ENCODE measurements at places on chromosomes 1 and 21. TPM values are rescaled to one million over a fixed set of nuclear protein-coding genes. Genes with fewer than 3 reads are reported as not detected.

The TENT5C gene
- 67.3 TPM for total RNA-seq

The ANGPTL3 gene
- total RNA-seq, result not detected

- peak; percentile 47 for DNase-seq
Measured at GRCh38 chr1:25805863-25806225, 5.9 kb downstream of the SELENON start.

The AGBL4 gene
- 6.9 TPM for total RNA-seq

The CSF3R gene
- 4.9 TPM for total RNA-seq

DNA sequence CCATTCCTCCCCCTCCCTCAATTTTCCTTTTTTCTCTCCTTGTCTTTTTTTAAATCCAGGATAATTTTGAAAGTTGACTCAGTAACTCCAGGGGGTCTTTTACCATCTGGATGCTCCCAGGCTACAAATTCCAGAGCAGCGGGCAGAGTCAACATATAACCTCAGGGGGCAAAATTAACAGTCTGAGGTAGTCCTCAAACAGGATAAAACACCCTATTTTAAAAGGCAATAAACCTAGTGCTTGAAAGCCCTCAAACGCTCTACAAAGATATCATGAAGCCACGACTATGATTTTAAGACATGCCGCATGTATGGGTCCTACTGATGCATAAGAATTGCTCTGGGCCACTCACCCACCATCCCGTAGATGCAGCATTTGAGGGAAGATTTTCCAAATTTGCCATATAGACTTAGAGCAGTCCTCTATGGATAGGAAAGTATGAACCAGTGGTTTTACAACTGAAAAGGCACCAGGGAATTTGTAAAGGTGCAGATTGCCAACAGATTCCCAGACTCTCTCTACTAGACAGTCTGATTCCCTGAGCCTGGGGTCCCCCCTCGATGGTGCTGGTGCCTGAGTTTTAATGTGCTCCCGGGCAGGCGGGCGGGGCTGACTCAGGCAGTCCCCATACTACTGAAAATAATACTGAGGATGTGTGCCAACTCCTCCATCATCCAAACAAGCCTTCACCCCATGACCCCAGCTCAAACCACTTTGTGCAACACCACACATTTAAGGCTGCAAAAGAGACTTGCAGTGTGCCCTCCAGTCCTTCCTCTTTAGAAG, 37.2 kb downstream of the PTPN14 start:
- DNase-seq, result no peak

The REN gene
- total RNA-seq, result not detected

- no peak for DNase-seq
Measured at GRCh38 chr1:36322041-36322785, 1.2 kb downstream of the EVA1B start.

DNA sequence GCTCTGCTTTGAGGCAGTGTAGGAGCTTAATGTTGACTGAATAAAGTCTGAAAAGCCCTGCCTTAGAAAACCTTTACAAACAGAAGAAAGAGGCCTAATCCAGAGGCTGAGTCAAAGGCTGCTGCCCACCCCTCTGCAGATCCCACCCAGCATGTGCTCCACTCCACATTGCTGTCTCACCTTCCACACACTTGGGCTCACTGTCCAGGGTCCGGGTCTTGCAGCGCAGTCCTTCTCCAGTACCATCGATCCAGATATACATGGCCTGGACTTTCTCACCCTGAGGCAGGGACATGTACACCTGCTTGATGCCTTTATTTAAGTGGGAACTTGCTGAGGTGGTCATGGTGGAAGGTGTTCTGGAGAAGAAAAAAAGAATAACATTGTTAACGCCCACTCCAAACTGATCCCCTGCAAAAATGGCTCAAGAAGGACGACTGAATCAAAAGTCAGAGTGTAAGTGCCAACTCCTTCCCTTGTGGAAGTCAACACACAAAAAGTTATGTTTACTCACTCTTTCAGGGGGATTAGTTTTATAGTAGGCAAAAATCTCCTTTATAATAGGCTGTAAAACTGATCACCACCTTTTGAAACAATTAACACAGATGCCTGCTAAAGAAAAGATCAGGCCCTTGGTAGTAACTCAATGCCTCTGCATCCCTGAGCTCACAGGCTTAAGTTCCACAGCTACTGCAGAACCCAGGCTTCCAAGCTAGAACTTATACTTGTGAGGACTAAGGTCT, 3.0 kb downstream of the GLUL start:
- DNase-seq, result no peak

The ZBTB8OS gene
- total RNA-seq, result 37.2 TPM

DNA sequence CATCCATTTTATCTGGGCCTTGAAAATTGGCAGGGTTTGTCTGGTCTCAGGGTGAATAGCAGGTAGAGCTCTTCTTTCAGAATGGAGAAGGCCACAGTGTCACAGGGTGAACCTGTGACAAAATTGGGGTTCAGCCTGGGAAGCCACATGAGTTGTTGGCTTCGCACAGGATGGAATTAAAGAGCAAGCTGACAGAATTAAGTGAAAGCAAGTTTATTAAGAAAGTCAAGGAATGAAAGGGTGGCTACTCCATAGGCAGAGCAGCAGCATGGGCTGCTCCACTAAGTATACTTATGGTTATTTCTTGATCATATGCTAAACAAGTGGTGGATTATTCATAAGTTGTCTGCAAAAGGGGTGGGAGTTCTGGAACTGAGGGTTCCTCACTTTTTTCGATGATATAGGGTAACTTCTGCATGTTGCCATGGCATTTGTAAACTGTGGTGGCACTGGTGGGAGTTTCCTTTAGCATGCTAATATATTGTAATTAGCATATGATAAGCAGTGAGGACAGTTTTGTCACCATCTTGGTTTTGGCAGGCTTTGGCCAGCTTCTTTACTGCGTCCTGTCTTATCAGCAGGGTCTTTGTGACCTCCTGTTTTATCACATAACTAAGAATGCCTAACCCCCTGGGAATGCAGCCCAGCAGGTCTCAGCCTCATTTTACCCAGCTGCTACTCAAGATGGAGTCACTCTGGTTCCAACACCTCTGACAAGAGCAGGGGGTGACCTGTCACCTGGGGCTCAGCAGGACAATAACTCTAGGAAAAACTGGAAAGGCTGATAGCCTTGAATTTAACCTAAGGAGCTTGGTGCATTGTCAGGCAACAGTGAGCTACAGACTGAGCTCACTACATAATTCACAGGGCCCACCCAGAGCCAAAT, 5.1 kb downstream of the IFNAR2 start:
- no peak for DNase-seq

- DNase-seq, result no peak
Measured at GRCh38 chr1:112478314-112478713, 30.5 kb upstream of the WNT2B start.

- DNase-seq, result no peak
Measured at GRCh38 chr1:28510273-28510969, 4.6 kb downstream of the RCC1 start.

DNA sequence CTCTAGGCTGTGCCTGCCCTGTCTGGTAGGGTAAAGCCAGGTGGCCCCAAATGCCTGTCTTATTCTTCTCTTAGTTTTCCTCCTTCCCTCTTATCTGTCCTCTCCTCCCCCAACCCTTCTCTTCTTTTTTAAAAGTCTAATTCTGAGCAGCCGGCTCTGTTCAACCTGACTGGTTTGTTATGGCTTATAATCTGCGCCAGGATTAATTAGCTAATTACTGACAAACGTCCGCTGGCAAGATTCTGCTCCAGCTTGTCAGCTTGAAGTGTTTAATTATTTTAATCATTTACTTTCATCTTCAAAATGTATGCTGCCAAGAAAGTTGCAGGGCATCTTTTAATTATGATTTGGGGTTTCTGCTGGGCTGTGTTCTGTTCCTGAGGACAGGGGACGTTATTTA, 27.2 kb upstream of the PSMB2 start:
- DNase-seq, result no peak

The DPT gene
- total RNA-seq, result 8.2 TPM

The GBP7 gene
- not detected for total RNA-seq

The KLHDC7A gene
- 0.08 TPM for total RNA-seq

GRCh38 chr1:115469703-115470476, 131.8 kb upstream of the NGF start:
- DNase-seq, result peak; percentile 64

- DNase-seq, result no peak
Measured at GRCh38 chr1:183374825-183375224, 43.4 kb downstream of the NMNAT2 start.

The FAM72B gene
- 1.3 TPM for total RNA-seq

- DNase-seq, result peak; percentile 35
Measured at GRCh38 chr1:165408518-165408917, 36.4 kb downstream of the RXRG start.

The KDM5B gene
- total RNA-seq, result 223 TPM

The LDLRAD1 gene
- 1.2 TPM for total RNA-seq

The PAPPA2 gene
- total RNA-seq, result 2.2 TPM

GRCh38 chr1:231011360-231011759, 28.7 kb downstream of the FAM89A start:
- DNase-seq, result no peak

The MIXL1 gene
- total RNA-seq, result 0.68 TPM

GRCh38 chr21:27545754-27546349, 579.0 kb upstream of the ADAMTS5 start:
- no peak for DNase-seq

The FMO5 gene
- 9.8 TPM for total RNA-seq

The TRIM45 gene
- total RNA-seq, result 21.6 TPM

GRCh38 chr1:121414905-121415304, 230.1 kb downstream of the SRGAP2C start:
- DNase-seq, result no peak

The MAP3K21 gene
- 80.2 TPM for total RNA-seq

The ZC3H11A gene
- total RNA-seq, result 128 TPM

DNA sequence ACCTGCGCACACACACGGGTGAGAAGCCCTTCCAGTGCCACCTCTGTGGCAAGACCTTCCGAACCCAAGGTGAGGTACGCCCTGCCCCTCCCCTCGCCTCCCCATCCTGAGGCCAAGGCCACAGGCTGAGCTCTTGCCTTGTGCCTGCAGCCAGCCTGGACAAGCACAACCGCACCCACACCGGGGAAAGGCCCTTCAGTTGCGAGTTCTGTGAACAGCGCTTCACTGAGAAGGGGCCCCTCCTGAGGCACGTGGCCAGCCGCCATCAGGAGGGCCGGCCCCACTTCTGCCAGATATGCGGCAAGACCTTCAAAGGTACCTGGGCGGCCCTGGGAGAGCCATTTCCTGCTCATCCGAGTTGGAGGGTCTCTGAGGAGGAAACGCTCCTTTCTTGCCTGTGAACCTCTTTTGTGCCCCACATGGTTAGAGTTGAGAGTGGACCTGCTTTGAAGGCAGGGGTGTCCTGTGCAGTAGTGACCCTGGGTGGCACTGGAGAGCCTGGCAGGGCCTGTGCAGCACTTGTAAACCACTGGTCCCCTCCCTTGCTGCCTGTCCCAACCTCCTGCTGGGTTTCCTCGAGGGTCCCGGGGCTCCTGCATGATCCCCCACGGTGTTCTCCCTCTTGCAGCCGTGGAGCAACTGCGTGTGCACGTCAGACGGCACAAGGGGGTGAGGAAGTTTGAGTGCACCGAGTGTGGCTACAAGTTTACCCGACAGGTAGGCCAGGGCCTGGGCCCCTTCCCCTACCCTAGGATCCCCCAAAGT, 8.5 kb downstream of the ZBTB48 start:
- DNase-seq, result no peak

GRCh38 chr1:64595871-64596515, 126.1 kb downstream of the CACHD1 start:
- no peak for DNase-seq

DNA sequence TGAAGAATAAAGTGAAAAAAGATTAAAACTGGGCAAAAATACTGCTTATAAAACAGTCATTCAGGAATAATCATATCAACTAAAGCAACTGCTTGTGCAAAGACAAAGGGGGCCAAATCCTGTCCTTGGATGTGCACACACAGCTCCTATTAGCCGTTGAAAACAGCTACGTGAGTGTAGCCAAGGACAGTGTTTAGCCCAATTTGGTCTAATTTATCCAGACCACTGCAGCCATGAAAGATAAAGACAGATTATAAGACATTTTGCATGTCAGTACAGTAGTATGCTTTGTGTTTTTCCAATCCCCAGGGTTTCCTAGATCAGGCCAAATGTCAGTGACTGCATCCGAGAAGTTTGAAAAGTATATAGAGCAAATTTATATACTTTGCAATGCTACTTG, 146.3 kb upstream of the PKN2 start:
- DNase-seq, result peak; percentile 34

- DNase-seq, result peak; percentile 90
Measured at GRCh38 chr1:61079898-61080336, 2.4 kb upstream of the NFIA start.

The GLMN gene
- total RNA-seq, result 14.2 TPM

DNA sequence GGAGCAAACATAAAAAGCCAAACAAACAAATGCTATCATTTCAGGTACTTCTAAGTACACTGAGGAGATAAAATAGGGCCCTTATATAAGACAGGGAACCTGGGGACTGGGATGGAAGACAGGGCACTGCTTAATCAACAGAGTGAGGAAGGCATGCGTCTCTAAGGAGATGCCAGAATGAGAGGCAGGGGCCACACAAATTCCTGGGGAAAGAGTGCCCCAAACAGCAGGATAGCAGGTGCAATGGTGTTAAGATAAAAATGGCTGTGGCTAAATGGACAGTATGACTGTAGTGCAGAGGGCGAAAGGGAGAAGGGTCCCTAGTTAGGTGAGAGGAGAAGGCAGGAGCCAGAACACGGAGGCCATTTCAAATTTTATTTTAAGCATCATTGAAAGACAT, 113.9 kb downstream of the ZBTB18 start:
- no peak for DNase-seq

DNA sequence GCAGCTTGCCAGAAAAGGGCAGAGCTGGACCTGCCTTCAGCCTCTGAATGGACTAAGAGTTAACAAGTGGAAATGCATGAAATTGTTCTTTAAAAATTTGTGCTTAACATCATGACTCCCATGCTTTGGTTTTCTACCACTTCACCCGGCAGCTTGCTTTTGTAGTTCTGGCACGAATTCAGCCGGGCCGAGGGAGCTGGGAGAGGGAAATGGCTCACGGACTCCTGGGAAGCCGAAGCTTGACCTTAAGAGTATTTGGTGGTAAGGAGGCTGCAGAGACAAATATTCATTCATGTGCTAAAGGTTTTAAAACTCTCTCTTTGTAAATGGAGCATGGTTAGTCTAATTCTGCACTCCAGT, 17.2 kb upstream of the GFI1 start:
- DNase-seq, result no peak

Measured in testis (tissue), 5 donors.